ENCODE measurements at places on chromosomes 2 and 18.

DNA sequence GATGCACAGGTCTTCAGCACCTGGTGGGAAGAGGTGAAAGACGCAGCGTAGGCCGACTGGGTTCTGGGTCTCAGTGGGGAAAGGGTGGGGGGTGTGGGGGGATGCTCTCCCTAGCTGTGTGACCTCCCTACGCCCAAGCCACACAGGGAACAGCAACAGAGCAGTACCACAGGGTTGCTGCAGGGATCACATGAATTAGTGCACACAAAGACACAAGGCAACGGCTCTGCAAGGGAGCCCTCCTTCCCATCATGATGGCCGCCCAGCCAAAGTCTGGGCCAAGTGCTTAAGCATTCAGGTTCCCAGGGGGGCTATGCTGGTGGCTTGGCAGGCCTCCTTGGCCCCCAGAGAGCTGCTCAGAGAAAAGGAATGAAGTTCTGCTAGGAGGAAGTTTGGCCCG, 28.2 kb upstream of the GBX2 start:
- no peak for DNase-seq

GRCh38 chr2:20745924-20746555, 76.9 kb downstream of the LDAH start:
- peak; percentile 9 for DNase-seq

- DNase-seq: no peak
Observed at GRCh38 chr2:240347373-240347940, 88.0 kb upstream of the GPC1 start.

GRCh38 chr2:63422556-63422955, 165.7 kb downstream of the WDPCP start:
- no peak for DNase-seq

DNA sequence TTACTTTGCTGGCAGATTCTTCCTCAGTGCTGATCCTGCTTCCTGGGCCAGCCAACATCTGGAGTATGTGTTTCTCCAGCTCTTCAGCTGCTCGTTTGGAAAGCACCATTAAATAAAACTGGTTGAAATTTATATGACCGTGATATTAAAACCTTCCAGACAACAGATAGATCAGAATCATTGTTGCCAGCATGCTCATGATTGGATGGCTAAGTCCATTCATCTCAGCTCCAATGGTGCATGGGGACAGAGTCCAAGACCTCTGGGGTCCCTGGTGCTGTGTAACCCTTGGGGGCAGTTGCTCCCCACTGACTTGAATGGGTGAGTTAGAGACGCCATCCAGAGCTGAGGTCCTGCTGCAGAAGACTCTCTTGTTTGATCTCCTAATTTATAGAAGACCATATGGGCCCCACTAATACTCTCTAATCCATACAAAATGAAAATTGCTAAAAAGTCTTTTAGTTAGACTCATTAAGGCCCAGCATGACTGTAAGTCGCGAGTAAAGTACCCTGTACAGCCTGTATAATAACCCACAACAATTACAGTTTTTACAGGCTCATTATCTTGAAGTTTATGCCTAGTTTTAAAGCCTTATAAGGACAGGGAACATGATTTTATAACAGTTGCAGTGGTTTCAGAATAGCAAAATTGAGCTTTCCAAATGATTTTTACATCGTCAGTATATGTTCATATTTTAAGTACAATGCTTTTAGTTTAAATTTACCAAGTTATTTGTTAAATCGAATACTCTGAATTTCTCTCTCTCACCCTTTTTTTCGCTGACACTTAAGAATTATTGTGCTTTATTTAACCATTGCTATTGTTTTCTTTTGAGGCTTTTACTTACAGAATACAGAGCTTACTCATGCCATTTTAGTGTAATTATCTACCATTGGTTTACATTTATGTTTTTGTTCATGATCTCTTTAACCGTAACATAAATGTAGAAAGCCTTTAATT, 60.0 kb downstream of the CABLES1 start:
- no peak for DNase-seq

GRCh38 chr18:61581578-61582201, 248.5 kb downstream of the CDH20 start:
- peak; percentile 56 for DNase-seq

GRCh38 chr18:25137197-25137472, 214.8 kb downstream of the ZNF521 start:
- no peak for DNase-seq

- no peak for DNase-seq
Observed at GRCh38 chr2:165536851-165537499, 67.5 kb downstream of the CSRNP3 start.

- no peak for DNase-seq
Observed at GRCh38 chr18:75010689-75011088, 198.2 kb downstream of the PTGR3 start.

GRCh38 chr2:118250001-118250400, 161.7 kb downstream of the INSIG2 start:
- DNase-seq: no peak

GRCh38 chr2:42622943-42623676, 54.7 kb downstream of the MTA3 start:
- no peak for DNase-seq

DNA sequence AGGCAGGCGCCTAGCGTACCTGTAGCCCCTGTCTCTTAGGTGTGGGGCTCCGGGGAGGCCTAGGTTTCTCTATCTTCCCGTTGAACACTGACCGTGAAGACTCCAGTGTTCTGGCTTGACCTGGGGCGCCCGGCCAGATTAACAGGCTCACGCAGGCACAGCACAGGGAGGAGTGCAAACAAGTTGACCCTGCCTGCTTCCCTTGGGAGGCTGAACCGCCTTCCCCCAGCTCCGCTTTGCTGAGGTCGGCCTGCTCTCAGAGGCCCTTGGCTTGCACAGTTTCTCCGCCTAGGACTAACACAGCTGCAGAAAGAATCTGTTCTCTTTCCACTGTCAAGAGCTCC, 567 bp downstream of the PCYOX1 start:
- DNase-seq: no peak
